Cardiac atrium fibroblast (primary cell): ENCODE measurements at places on chromosomes 3 and 15. TPM values are rescaled to one million over a fixed set of nuclear protein-coding genes. Genes with fewer than 3 reads are reported as not detected.

The CACNA2D2 gene
- total RNA-seq: not detected in 2 replicates

The GOLGA6L10 gene
- total RNA-seq: 0.49 TPM in 1 of 2 replicates, not detected in the other

The SRGAP3 gene
- 0.36 and 3.6 TPM in 2 replicates for total RNA-seq

The PTPN9 gene
- 22.2 and 24.0 TPM in 2 replicates for total RNA-seq

The IL12A gene
- total RNA-seq: 0.16 and 2.9 TPM in 2 replicates

The PLA2G4E gene
- total RNA-seq: not detected in 2 replicates

The LIPC gene
- 0.16 and 0.90 TPM in 2 replicates for total RNA-seq

The AGBL1 gene
- total RNA-seq: not detected in 2 replicates

The GLDN gene
- 0.36 TPM in 1 of 2 replicates, not detected in the other for total RNA-seq

The GOLGA8J gene
- not detected in 2 replicates for total RNA-seq

The CCK gene
- total RNA-seq: not detected in 2 replicates

The HPS3 gene
- 9.2 and 17.8 TPM in 2 replicates for total RNA-seq

The FAM107A gene
- 7.0 and 15.6 TPM in 2 replicates for total RNA-seq

The PPM1L gene
- total RNA-seq: 0.72 and 2.8 TPM in 2 replicates

The CISH gene
- total RNA-seq: 0.32 and 2.2 TPM in 2 replicates

The CHRNA7 gene
- under 0.01 and 0.54 TPM in 2 replicates for total RNA-seq

The GXYLT2 gene
- 35.3 and 43.3 TPM in 2 replicates for total RNA-seq

The SLC26A6 gene
- total RNA-seq: 40.6 and 42.9 TPM in 2 replicates

The PRSS50 gene
- not detected in 2 replicates for total RNA-seq

The MME gene
- 55.6 and 80.3 TPM in 2 replicates for total RNA-seq

The LMCD1 gene
- total RNA-seq: 81.0 and 108 TPM in 2 replicates

The DUOXA2 gene
- not detected in 2 replicates for total RNA-seq

The WNT5A gene
- total RNA-seq: 4.9 and 14.6 TPM in 2 replicates

The LHFPL4 gene
- total RNA-seq: not detected in 2 replicates

The BCL2A1 gene
- total RNA-seq: not detected in 2 replicates

The HDAC11 gene
- 8.1 and 11.9 TPM in 2 replicates for total RNA-seq

The IL17RB gene
- total RNA-seq: not detected in 2 replicates

The GOLGA6B gene
- not detected in 2 replicates for total RNA-seq

The IDH3A gene
- 64.5 and 85.4 TPM in 2 replicates for total RNA-seq

The MUC4 gene
- not detected in 2 replicates for total RNA-seq

The CYP1A2 gene
- total RNA-seq: not detected in 2 replicates

The FAM162A gene
- total RNA-seq: 48.9 and 60.1 TPM in 2 replicates

The ACKR4 gene
- 0.54 and 1.5 TPM in 2 replicates for total RNA-seq

The INSYN1 gene
- 2.9 and 7.4 TPM in 2 replicates for total RNA-seq

The FSIP1 gene
- under 0.01 and 0.97 TPM in 2 replicates for total RNA-seq

The RARB gene
- total RNA-seq: 2.8 and 5.2 TPM in 2 replicates

The NOX5 gene
- total RNA-seq: 0.18 TPM in 1 of 2 replicates, not detected in the other

The RTP4 gene
- 0.18 and 1.9 TPM in 2 replicates for total RNA-seq

The IQGAP1 gene
- total RNA-seq: 104 and 122 TPM in 2 replicates

The LNP1 gene
- total RNA-seq: 1.5 and 2.9 TPM in 2 replicates

The ISL2 gene
- 0.49 and 0.72 TPM in 2 replicates for total RNA-seq

The ANKUB1 gene
- not detected in 2 replicates for total RNA-seq

The CFAP100 gene
- not detected in 2 replicates for total RNA-seq
